ENCODE measurements at places on chromosomes 12 and 14.

DNA sequence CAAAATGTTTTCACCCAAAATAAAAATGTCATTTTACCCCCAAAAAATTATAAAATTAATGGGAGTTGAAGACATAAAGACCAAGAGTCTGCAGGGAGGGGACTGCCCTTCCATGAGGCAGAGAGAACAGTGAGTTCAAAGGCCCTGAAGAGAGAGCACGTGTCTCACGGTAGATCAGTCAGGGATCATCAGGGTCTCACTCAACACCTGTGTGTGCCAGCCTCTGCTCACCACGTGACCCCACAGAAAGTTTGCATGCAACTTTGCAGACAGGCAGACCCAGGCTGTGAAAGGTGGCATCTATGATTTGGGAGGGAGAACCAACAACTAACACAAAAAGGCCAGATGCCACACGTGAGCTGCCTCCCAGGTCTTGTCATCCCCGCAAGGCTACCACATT is 33.1 kb downstream of the CLMN start:
- DNase-seq = no peak

GRCh38 chr14:105411017-105411941 is 8.3 kb upstream of the MTA1 start:
- peak; percentile 68 for DNase-seq

DNA sequence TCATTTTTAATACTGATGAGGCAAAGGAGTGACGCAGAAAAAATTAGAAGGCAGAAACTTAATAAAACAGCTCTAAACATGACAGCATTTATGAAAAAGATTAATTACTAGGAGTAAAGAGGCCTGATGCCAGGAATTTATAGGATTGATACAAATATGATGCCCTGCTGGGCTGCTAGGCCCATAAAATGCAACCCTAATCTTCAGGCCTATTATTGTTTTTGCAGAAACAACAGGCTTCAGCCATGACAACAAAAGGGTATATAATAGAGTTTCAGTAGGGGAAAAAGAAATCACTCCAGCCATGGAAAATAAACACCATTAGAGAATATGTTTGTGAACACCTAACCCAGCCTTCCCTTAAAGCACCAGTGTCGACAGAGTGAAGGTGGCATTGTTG is 50.6 kb downstream of the OTX2 start:
- no peak for DNase-seq

- DNase-seq = no peak
These were observed 2.2 kb downstream of the PDZRN4 start for GRCh38 chr12:41190338-41190737.

- DNase-seq = no peak
These were observed 17.2 kb downstream of the TXNRD1 start for GRCh38 chr12:104232609-104233280.

DNA sequence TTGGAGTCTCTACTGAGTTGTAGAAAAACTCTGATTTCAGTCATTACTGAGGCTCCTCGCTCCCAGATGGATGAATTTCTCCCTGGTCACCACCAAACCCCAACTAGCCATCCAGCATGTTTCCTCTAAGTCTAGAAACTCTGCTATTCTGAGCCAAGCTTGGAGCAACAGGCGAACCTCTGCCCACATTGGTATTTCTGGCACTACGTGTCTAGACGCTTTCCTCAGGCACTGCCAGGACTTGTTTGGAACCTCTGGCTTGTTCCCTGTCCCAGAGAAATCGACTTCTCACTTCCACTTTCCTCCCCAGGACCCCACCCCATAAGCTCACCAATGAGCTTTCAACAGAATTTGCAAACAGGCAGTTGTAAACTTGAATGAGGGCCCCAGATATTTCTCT is 27.6 kb downstream of the WSCD2 start:
- DNase-seq = no peak

DNA sequence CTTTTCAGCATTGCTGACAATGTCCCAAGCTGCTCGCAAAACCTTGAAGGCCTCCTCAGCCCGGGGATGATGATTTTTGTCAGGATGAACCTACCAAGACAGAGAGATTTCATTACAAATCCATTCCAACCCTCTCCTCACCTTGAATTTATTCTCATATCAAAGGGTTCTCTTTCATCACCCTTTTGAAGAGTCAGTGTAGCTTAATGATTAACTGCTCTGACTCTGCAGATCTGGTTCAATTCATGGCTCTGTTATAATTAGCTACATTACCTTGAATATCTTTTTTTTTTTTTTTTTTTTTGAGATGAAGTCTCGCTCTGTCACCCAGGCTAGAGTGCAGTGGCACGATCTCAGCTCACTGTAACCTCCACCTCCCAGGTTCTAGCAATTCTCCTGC is 5.6 kb downstream of the ORMDL2 start:
- DNase-seq = peak; percentile 32

- no peak for DNase-seq
These were observed 51.1 kb downstream of the MIS18BP1 start for GRCh38 chr14:45201905-45202304.

DNA sequence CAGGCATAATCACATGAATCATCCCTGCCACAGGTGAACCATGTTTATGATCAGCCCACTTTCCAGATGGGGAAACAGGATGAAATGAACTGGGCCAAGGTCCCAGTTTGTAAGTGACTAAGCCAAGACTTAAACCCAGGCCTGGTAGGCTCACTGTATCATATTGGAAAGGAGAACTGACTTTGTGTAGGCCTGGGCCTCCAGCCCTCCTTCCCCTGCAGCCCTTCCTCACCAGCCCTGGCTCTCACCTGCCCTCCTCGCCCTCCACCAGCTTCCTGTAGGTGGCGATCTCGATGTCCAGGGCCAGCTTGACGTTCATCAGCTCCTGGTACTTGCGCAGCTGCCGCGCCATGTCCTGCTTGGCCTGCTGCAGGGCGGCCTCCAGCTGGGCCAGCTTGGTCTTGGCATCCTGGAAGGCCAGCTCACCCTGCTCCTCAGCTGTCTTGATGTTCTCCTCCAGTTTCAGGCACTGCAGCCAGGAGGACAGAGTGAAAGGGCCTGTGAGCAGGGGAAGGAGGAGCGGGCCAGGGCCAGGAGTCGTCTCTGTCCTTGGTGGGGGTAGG is 19.8 kb downstream of the KRT80 start:
- no peak for DNase-seq

- no peak for DNase-seq
These were observed 4.8 kb upstream of the AQP5 start for GRCh38 chr12:49956663-49957569.

GRCh38 chr12:72271451-72272090 is 599 bp upstream of the TRHDE start:
- DNase-seq = no peak

DNA sequence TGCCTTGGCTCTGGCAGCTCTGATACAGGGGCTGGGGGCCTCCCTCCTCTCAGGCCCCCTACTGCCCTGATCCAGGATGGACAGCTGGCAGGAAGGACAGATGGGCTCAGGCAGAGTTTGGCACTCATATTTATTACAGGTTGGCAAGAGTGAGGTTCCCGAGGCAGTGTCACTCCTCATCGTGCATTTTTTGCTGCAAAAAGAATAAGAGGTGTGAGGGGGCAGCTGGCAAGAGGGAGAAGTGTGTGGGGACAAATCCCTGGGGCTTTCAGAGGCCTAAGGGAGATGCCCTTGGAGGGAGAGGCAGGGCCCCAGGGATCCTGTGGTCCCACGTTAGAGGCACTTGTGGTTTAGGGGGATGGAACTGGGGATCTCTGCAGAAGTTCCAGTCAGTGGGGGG is 5.0 kb downstream of the CMTM5 start:
- no peak for DNase-seq

DNA sequence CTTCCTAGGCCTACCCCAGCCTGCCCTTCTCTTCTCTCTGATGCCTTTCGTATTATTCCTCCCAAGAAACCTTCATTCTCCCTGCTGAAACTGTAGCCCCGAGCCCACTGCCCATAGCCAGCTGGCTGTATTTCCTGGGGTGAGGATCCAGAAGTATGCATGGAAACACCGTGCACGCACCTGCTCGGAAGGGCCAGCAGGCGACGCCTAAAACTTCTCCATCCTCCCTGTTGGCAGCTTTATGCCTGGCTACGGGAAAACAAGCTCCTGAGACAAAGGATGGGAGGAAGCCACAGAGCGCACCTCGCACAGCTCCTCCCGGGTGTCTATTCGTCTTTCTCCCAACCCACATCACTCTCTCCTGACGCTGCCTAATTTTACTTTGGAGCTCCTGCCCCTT is 69.0 kb upstream of the CAPRIN2 start:
- no peak for DNase-seq

Data from activated CD8-positive, alpha-beta memory T cell treated with anti-CD3 and anti-CD28 coated beads for 24 hours (primary cell).